ENCODE measurements at places on chromosomes 11 and 22.

DNA sequence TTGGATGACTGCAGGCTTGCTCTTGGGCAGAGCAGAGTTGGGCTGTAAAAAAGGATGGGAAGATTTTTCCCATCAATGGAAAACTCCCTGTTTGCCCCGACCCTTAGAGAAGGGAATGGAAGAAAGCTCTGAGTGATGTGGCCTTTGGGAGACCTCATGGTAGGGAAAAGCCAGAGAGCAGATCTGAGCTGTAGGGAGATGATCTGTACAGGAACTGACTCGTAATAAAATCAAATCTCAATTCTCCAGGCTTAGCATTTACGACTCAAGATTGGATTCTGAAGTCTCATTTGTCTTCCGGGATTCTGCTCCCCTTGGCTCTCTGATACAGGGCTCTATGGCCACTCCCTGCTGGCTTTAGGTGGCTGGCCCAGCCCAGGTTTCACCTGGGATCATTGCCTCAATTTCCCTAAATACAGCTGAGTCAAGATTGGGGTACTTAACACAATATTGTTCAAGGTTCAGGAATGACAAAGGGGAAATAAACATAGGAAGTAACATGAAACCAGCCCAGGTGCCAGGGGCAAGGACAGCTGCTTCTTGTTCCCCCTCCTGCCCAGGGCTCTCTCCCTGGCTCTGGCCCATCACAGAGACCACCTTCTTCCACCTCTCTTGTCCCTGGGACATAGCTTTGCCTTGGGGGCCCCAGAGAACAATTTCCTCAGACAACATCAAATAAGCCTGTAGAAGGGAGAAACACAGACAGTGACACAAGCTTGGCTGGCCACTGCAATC lies 38.4 kb upstream of the THY1 start:
- no peaks in the 10 kb centered on the region for H3K36me3 ChIP-seq
- H3K4me1 ChIP-seq: peaks cover 3% of the 10 kb centered on the region
- DNase-seq: no peak
- H3K27ac ChIP-seq: no peak overlapping the region

- peaks cover 45% of the 10 kb centered on the region for H3K27me3 ChIP-seq
- H3K4me3 ChIP-seq: no peak overlapping the region
- DNase-seq: no peak
Measured at GRCh38 chr11:10376061-10376460, 71.2 kb downstream of the ADM start.

GRCh38 chr11:96149743-96150555 lies 193.0 kb downstream of the MAML2 start:
- peaks cover 2% of the 10 kb centered on the region for H3K4me1 ChIP-seq
- H3K27me3 ChIP-seq: no peaks in the 10 kb centered on the region
- no peaks in the 10 kb centered on the region for H3K36me3 ChIP-seq
- DNase-seq: no peak
- no peak overlapping the region for H3K4me3 ChIP-seq
- H3K27ac ChIP-seq: no peak overlapping the region

DNA sequence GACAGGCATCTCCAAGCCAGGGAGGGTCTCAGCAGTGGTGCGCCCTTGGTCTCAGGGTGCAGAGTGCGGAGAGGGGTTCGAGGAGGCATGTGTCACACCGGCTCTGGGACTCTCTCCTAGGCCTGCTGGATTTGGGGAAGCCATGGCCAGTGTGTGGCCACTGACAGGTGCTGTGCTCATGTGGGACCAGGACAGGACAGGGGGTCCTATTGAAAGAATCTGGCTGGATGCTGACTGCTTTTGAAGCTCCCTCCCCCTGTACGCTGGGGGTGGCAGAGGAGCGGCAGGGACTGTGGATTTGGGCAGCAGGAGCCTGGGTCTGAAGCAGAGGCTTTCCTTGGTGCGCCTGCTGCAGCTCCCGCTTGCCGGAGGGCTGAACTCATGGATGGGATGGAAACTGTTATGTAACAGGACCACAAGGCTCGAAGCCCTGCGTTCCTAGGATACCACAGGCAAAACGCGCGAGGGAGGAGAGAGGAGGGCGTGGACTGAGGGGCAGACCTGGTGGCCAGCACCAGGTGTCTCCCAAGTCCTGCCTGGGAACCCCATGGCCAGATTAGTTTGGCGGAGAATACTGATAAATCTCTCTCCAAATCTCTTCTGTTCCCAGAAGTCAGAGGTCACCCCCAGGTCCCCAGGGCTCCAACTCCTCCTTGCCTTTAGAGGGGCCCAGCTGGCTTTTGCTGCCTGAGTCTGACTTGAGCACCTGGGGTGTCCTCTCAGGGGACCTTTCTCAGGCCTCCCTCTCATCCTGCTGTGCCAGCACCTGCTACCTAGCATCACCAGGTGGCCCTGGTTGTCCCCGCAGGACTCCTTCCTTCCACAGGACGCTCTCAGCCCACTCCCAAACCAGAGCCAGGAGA lies 13.8 kb upstream of the TEF start:
- no peaks in the 10 kb centered on the region for H3K36me3 ChIP-seq
- no peak overlapping the region for H3K27ac ChIP-seq
- no peak for DNase-seq
- no peaks in the 10 kb centered on the region for H3K27me3 ChIP-seq

GRCh38 chr22:30344447-30345200 lies 12.1 kb downstream of the SF3A1 start:
- no peaks in the 10 kb centered on the region for H3K27me3 ChIP-seq
- no peak for DNase-seq
- H3K4me3 ChIP-seq: no peak overlapping the region
- H3K36me3 ChIP-seq: peaks cover 87% of the 10 kb centered on the region
- no peak overlapping the region for H3K27ac ChIP-seq

- no peaks in the 10 kb centered on the region for H3K4me1 ChIP-seq
- peaks cover 13% of the 10 kb centered on the region for H3K27me3 ChIP-seq
- no peaks in the 10 kb centered on the region for H3K36me3 ChIP-seq
- H3K27ac ChIP-seq: no peak overlapping the region
- no peak for DNase-seq
Measured at GRCh38 chr11:130191896-130192295, 32.3 kb downstream of the ST14 start.

GRCh38 chr11:27118949-27119348 lies 78.3 kb downstream of the BBOX1 start:
- no peak overlapping the region for H3K27ac ChIP-seq
- H3K27me3 ChIP-seq: no peaks in the 10 kb centered on the region
- no peak for DNase-seq
- no peak overlapping the region for H3K4me3 ChIP-seq
- no peaks in the 10 kb centered on the region for H3K4me1 ChIP-seq

DNA sequence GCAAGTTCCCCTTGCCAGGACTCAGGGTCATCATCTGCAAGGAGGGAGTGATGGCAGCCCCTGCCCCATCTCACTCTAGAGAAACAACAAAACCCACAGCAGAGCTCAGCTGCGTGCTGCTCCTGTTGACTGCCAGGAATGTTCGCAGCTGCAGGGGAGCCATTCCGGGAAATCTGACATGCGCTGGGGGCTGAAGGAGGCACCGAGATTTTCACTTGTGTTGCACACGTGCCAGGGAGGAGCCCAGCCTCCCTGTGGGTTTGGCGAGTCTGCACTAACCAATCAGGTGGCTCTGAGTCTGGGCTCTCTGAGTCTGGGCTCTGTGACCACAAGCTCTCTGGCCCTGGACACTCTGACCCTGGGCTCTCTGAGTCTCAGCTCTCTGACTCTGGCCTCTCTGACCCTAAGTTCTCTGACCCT lies 10.5 kb downstream of the FGF3 start:
- DNase-seq: no peak
- H3K4me3 ChIP-seq: no peak overlapping the region
- H3K36me3 ChIP-seq: no peaks in the 10 kb centered on the region
- H3K27ac ChIP-seq: no peak overlapping the region
- peaks cover 31% of the 10 kb centered on the region for H3K27me3 ChIP-seq

- no peak for DNase-seq
- H3K27ac ChIP-seq: no peak overlapping the region
- H3K36me3 ChIP-seq: peaks cover 16% of the 10 kb centered on the region
- H3K4me1 ChIP-seq: peaks cover 5% of the 10 kb centered on the region
- no peaks in the 10 kb centered on the region for H3K27me3 ChIP-seq
Measured at GRCh38 chr11:3088806-3089205, 31.6 kb upstream of the CARS1 start.

GRCh38 chr11:69637941-69638871 lies 2.8 kb upstream of the CCND1 start:
- no peak for DNase-seq
- H3K36me3 ChIP-seq: peaks cover 8% of the 10 kb centered on the region
- H3K27me3 ChIP-seq: peaks cover 44% of the 10 kb centered on the region
- H3K4me1 ChIP-seq: peaks cover 21% of the 10 kb centered on the region
- peak overlapping the region; percentile 59 for H3K4me3 ChIP-seq

DNA sequence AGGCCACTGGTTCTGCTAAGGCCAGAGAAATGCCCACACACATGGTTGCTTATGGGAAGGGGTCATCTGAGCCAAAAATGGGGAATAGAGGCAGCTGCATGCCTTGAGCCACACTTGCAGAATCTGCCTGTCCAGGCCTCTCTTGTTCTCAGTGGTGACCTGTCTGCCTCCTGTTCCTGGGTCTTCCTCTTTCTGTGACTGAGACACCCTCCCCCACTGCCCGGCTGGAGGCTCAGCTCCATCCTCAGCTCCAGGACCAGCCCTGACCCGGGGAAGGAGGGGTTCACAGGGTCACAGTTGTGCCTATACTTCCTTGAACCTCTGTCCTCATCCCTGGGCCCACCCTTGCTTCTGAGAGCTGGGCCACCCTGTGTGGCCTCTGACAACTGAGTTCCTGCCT lies 52.3 kb downstream of the CSF2RB start:
- DNase-seq: no peak
- H3K4me1 ChIP-seq: no peaks in the 10 kb centered on the region
- peaks cover 31% of the 10 kb centered on the region for H3K27me3 ChIP-seq
- H3K36me3 ChIP-seq: no peaks in the 10 kb centered on the region

DNA sequence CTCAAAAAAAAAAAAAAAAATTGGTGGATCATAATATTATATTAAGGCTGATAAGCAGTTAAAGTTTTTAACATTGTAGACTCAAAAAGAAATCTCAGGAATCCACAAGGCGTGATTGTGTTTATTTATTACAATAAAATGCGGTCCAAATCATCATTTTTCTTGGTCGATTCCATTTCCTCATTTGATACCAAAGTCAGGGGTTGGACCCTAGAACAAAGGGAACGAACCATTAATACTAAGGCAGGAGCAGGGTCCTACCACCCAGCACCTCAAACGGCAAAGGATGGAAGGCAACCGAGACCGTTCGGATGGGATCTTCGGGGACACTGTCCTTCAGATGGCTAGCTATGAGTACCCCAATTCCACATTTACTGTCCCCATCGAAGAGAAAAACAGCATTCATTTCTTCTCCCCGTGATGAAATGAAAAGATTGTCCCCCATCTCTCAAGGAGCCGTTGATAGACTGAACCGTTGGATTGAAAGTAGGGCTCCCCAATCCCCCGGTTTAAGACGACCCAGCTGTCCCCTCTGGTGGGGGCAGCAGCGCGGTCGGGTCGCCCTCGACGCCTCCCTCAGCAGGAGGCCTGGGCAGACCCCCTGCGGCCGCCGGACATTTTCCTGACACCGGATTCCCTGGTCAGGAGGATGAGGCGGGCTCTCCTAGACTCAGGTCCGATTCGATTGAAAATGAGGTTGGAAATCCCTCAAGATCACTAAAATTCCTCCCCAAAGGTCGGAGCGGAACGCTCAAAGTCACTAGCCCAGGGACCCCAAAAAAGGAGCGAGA lies 607 bp downstream of the DMC1 start:
- no peak for DNase-seq
- H3K36me3 ChIP-seq: no peaks in the 10 kb centered on the region
- peak overlapping the region; percentile 93 for H3K4me3 ChIP-seq
- H3K4me1 ChIP-seq: peaks cover 15% of the 10 kb centered on the region

DNA sequence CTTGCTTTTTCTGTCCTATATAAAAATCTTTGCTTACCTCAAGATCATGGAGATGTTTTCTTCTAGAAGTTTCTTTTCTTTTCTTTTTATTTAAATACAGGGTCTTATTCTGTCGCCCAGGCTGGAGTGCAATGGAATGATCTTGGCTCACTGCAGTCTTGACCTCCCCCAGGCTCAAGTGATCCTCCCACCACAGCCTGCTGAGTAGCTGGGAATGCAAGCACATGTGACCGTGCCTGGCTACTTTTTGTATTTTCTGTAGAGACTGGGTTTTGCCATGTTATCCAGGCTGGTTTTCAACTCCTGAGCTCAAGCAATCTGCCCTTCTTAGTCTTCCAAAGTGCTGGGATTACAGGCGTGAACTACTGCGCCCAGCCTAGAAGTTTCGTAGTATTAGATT lies 45.3 kb downstream of the USP35 start:
- no peak overlapping the region for H3K4me3 ChIP-seq
- no peaks in the 10 kb centered on the region for H3K4me1 ChIP-seq
- peaks cover 2% of the 10 kb centered on the region for H3K36me3 ChIP-seq
- H3K27me3 ChIP-seq: peaks cover 12% of the 10 kb centered on the region
- no peak overlapping the region for H3K27ac ChIP-seq

- peak overlapping the region; percentile 92 for H3K27ac ChIP-seq
- DNase-seq: no peak
- no peaks in the 10 kb centered on the region for H3K27me3 ChIP-seq
- H3K4me1 ChIP-seq: peaks cover 63% of the 10 kb centered on the region
- H3K36me3 ChIP-seq: peaks cover 7% of the 10 kb centered on the region
- peak overlapping the region; percentile 74 for H3K4me3 ChIP-seq
Measured at GRCh38 chr11:12090061-12090591, 20.3 kb upstream of the MICAL2 start.

DNA sequence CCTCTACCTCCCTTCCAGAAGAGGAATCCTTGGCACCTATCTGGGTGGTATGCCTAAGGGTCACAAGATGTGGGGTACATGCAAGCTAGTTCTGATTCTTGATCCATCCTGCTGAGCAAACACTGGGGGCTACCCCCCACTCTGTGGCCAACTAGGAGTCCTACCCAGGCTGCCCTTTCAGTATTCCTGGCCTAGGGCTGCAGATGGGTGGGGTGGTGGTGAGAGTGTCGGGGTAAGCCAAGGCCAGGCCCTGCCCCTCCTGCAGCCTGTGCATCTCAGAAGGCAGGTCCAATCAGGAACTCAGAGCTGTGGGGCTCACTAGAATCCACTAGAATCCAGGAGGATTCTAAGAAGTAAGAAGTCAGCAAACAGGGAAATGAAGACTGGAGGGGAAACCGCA lies 10.9 kb downstream of the SSH3 start:
- DNase-seq: no peak
- H3K27me3 ChIP-seq: no peaks in the 10 kb centered on the region
- H3K4me1 ChIP-seq: peaks cover 36% of the 10 kb centered on the region
- peak overlapping the region; percentile 75 for H3K27ac ChIP-seq

GRCh38 chr11:117259417-117259816 lies 26.9 kb downstream of the RNF214 start:
- no peaks in the 10 kb centered on the region for H3K4me1 ChIP-seq
- no peaks in the 10 kb centered on the region for H3K27me3 ChIP-seq
- DNase-seq: no peak
- no peak overlapping the region for H3K4me3 ChIP-seq
- peaks cover 15% of the 10 kb centered on the region for H3K36me3 ChIP-seq

DNA sequence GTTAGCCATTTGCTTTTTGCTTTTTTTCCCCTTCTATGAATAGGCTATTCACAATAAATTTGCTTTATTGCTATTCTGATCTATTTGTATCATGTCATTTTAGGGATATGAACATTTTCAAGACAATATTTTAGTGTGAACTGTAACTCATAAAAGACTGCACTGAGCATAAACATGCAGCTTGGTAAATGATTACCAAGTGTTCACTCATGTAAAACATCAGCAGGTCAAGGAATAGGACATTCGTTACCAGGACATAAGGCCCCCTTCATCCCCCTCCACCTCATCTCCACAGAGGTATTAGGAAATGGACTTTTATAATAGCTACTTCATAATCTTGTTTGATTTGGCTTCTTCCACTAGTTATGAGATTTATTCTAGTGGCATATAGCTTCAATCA lies 12.4 kb downstream of the NLRP14 start:
- peaks cover 4% of the 10 kb centered on the region for H3K27me3 ChIP-seq
- H3K4me3 ChIP-seq: no peak overlapping the region
- H3K4me1 ChIP-seq: no peaks in the 10 kb centered on the region
- H3K36me3 ChIP-seq: no peaks in the 10 kb centered on the region
- no peak overlapping the region for H3K27ac ChIP-seq

Data from effector memory CD8-positive, alpha-beta T cell (primary cell).